ENCODE measurements at places on chromosomes 5 and 9. TPM values are rescaled to one million over a fixed set of nuclear protein-coding genes. Genes with fewer than 3 reads are reported as not detected.

MYOT gene
- 2.1 TPM for polyA plus RNA-seq

UAP1L1 gene
- polyA plus RNA-seq = 6.2 TPM

SHISAL2B gene
- not detected for polyA plus RNA-seq

CDKN2B-AS1 gene
- polyA plus RNA-seq = 8.7 TPM

WNT8A gene
- polyA plus RNA-seq = not detected

ROR2 gene
- polyA plus RNA-seq = 3.2 TPM

GKAP1 gene
- polyA plus RNA-seq = 14.0 TPM

- H3K27me3 ChIP-seq = no peaks in the 10 kb centered on the region
- DNase-seq = no peak
- H3K36me3 ChIP-seq = no peaks in the 10 kb centered on the region
- no peaks in the 10 kb centered on the region for H3K4me1 ChIP-seq
These were observed 30.7 kb downstream of the NRG2 start for GRCh38 chr5:140012443-140012842.

- H3K36me3 ChIP-seq = no peaks in the 10 kb centered on the region
- H3K4me3 ChIP-seq = no peak overlapping the region
- peak; percentile 31 for DNase-seq
- H3K27ac ChIP-seq = no peak overlapping the region
- no peaks in the 10 kb centered on the region for H3K27me3 ChIP-seq
These were observed 129.8 kb downstream of the FGF18 start for GRCh38 chr5:171549274-171549673.

DNA sequence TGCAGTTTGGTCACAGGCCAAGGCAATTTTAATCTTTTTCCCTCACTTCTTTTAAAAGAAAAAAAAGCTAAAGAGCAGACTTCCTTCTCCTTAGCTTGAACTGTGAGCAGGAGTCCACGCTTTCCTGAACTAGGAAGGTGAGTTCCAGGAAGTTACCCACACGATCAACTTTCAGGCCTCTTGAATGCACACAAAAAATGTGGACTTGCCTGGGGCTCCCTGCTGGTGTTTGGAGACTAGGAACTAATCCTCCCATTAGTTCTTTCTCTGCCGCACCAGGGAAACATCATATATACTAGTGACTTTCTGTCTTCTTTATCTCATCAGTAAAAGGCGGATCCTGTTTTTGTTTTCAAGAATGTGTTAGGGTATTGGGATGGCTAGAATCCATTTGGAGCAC lies 240.0 kb downstream of the GOLPH3 start:
- no peak overlapping the region for H3K27ac ChIP-seq
- no peak overlapping the region for H3K4me3 ChIP-seq
- no peaks in the 10 kb centered on the region for H3K27me3 ChIP-seq
- H3K4me1 ChIP-seq = no peaks in the 10 kb centered on the region
- no peaks in the 10 kb centered on the region for H3K36me3 ChIP-seq
- no peak for DNase-seq

DNA sequence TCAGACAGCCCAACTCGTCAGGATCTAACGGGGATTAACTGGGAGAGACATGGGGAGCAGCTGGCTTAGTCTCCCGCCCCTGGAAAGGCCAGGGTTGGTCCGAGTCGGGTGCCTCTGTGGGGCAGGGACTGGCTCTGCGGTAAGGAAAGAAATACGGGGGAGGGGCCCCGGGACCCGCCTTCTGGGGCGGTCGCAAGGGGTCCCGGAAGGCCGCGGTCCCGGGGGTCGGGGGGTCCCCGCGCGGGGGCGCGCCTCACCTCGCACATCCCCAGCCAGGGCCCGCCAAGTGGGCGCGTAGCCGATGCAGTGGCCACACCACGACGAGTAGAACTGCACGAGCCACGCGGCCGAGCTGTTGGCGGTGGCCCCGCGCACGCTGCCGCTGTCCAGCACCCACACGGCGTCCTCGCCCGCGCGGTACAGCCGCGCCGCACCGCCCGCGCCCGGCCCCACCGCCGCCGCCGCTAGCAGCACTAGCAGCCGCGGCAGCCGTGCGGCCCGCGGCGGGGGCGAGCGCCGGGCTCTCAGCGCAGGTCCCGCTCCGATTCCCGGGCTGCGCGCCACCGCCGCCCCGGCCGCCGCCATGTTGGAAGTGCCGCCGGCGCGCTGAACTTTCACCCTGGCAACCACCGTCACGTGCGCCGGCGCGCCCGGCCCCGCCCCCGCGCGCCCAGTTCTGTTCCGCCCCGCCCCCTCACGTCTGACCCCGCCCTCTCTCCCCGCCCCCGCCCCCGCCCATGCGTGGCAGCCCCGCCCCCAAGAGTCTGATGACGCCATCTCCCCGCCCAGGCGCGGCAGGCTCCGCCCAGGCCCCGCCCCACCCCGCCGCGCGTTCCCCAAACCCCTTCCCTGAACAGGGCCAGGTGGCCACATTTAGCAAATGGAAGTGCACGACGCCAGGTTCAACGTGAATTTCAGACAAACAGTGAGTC lies at the start of gene QSOX2:
Gene QSOX2, minus strand, starts transcription at position 594 of the 932 bp plus-strand sequence. Its CDS starts 9 bp downstream, at position 585.
- no peak within 1 kb of the TSS for H3K27ac ChIP-seq
- no peaks in the 10 kb centered on the region for H3K36me3 ChIP-seq

- H3K4me1 ChIP-seq = no peaks in the 10 kb centered on the region
- H3K27me3 ChIP-seq = no peaks in the 10 kb centered on the region
- H3K4me3 ChIP-seq = no peak overlapping the region
- no peak overlapping the region for H3K27ac ChIP-seq
These were observed 374.9 kb upstream of the CLINT1 start for GRCh38 chr5:158233735-158234322.

DNA sequence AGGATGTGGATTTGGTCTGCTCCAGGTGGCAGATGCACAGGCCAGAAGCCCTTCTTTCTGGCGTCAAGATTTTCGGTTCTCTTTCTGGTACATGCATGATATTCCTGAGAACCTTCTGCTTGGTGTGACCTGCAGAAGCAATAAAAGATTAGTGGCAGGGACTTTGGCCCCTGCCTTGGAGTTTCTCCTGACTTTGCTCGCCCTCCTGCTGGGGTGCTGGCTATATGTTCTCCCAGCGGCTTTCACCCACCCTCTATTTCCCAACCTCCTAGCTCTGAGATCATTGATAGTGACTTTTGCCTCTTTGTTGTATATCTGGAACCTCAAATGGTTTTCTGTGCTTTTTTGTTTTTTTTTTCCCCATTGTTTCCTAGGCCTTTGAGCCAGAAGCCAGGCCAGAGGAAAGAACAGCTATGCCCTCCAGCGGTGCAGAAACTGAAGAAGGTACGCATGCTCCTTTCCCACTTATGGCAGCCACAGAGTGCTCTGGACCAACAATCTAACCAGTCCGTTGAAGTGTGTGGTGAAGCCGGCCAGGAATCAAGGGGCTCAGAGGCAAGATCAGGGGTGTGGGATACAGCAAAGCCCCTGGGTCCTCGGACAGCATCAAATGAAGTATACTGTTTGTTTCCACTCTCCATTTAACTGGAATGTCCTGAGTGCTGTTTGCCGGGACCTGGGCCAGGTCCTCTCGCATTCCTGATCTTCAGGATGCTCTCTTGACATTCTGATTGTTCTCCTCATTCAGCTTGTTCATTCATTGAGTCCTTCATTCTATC lies 154.5 kb downstream of the ARHGEF28 start:
- peaks cover 18% of the 10 kb centered on the region for H3K4me1 ChIP-seq
- H3K27ac ChIP-seq = no peak overlapping the region
- no peak overlapping the region for H3K4me3 ChIP-seq
- peaks cover 2% of the 10 kb centered on the region for H3K36me3 ChIP-seq
- no peaks in the 10 kb centered on the region for H3K27me3 ChIP-seq

DNA sequence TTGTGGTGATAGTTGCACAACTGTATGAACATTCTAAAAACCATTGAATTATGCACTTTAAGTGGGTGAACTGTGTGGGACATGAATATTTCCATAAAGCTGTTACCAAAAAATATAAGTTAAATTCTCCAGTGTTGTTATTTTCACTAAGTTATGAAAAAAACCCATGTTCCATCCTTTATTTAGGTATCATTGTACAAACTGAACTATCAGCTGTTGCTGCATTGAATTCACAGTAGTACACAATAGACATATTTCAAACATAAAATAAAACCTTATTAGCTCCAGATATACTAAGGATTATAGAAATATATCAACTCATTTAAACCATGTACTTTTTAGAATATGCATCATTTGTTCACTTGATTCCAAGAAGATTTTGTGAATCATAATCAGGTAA lies 192.1 kb downstream of the COMMD10 start:
- no peaks in the 10 kb centered on the region for H3K36me3 ChIP-seq
- DNase-seq = no peak
- H3K4me3 ChIP-seq = no peak overlapping the region
- no peaks in the 10 kb centered on the region for H3K4me1 ChIP-seq
- no peaks in the 10 kb centered on the region for H3K27me3 ChIP-seq

GRCh38 chr5:158023266-158023665 lies 164.3 kb upstream of the CLINT1 start:
- DNase-seq = no peak
- no peaks in the 10 kb centered on the region for H3K36me3 ChIP-seq
- H3K27ac ChIP-seq = no peak overlapping the region
- no peaks in the 10 kb centered on the region for H3K27me3 ChIP-seq
- peaks cover 19% of the 10 kb centered on the region for H3K4me1 ChIP-seq

DNA sequence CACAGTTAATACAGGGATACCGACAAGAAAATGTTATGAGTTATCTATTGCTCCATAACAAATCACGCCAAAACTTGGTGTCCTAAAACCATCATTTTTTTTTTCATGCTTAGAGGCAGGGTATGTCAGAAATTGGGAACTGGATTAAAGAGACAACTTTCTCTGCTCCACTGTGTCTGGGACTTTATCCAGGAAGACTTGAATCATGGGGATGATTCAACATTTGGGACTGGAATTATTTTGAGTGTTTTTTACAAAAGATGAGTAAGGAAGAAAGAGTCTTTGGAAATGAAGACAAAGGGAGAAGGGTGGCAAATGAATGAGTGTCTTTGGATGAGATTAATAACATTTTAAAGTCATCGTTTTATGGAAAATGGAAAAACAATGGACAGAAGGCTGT lies 1883.7 kb upstream of the C9orf72 start:
- no peaks in the 10 kb centered on the region for H3K4me1 ChIP-seq
- no peak for DNase-seq
- H3K36me3 ChIP-seq = no peaks in the 10 kb centered on the region
- no peaks in the 10 kb centered on the region for H3K27me3 ChIP-seq
- no peak overlapping the region for H3K4me3 ChIP-seq
- no peak overlapping the region for H3K27ac ChIP-seq

DNA sequence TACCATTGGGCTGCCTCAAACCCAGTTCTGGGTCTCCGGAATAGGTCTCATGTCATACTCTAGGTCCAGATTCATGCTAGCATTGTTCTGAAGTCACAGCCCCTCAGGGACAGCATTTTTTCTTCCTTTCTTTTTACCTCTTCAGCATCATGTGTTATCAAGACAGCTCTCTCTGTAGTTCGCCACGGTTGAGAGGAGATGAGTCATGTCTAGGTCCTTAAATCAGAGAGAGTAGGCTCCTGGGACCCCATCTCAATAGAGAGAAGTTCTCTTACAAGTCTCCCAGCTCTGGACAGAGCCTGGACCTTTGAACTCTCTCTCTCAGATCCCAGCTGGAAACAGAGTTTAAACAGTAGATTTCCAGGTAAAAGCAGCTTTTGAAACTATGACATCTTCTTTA lies 332.4 kb upstream of the CD180 start:
- no peaks in the 10 kb centered on the region for H3K4me1 ChIP-seq
- no peak for DNase-seq
- H3K27me3 ChIP-seq = no peaks in the 10 kb centered on the region
- no peak overlapping the region for H3K27ac ChIP-seq
- H3K36me3 ChIP-seq = no peaks in the 10 kb centered on the region
- H3K4me3 ChIP-seq = no peak overlapping the region

DNA sequence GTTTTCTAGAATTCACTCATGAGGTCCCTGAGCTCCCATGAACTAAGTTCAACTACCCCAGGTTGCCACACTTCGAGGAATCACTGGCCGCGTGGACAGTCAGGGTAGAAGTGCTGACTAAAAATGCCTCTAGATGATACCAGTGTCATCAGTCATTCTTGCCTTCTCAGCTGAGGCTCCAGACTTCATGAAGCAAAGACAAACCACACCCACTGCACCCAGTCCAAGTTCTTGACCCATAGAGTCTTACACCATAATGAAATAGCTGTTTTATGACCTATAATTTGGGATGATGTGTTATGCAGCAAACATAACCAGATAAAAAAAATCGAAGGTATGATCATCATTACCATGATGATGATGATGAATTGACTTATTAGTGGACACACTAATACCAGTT lies 632.9 kb upstream of the TLE4 start:
- no peak overlapping the region for H3K27ac ChIP-seq
- no peak overlapping the region for H3K4me3 ChIP-seq
- no peaks in the 10 kb centered on the region for H3K27me3 ChIP-seq
- no peak for DNase-seq

GRCh38 chr9:3455094-3455493 lies 70.7 kb downstream of the RFX3 start:
- H3K4me1 ChIP-seq = no peaks in the 10 kb centered on the region
- DNase-seq = no peak
- no peak overlapping the region for H3K27ac ChIP-seq

DNA sequence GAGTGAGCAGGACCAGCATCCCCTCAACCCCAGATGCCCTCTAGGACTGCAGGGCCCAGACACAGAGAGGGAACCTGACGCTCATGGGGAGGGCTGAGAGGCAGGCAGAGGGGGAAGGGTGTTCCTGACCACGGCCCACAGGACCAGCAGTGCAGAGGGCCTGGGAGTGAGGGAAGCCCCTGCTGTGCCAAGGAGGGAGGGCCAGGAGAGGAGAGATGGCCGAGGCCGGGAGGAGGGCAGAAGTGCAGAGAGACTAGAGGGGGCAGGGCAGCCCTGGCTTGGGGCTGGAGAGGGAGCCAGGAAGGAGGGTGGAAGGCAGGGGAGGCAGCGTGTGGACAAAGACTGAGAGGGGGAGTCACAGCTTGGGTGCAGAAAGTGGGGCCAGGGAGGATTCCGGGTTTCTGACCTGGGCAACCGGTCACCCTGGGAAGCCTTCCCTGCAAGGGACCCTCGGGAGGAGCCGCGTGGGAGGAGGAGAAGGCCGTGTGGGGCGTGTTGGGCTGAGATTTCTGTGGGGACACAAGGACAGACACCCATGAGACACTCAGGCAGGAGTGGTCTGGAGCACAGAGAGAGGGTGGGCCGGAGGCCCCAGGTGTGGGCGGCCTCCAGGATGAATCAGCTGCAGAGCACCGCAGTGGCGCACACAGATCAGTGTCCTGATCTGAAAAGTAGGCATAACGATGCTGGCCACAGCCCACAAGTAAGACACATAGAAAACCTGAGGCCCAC lies 117.5 kb downstream of the ADAMTS2 start:
- DNase-seq = no peak
- H3K27ac ChIP-seq = no peak overlapping the region
- no peaks in the 10 kb centered on the region for H3K27me3 ChIP-seq

DNA sequence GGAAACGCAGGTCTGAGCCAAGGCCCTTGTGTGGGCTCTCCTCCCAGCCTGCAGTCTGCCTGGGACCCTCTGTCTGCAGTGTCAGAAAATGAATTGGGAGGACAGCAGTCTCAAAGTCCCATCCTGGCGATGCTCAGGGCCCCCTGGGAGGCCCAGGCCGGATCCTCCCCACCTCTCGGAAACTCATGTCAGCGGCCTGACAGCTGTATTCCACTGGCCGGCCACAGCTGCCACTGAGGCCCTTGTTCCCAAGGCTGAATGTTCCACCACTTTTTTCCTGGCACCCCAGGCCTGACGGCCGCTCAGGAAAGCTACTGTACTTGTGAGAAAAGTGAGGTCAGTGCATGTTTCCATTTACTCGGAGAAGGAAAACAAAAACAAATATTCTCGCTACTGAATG lies 180.0 kb downstream of the FGF18 start:
- H3K36me3 ChIP-seq = no peaks in the 10 kb centered on the region
- no peaks in the 10 kb centered on the region for H3K4me1 ChIP-seq
- DNase-seq = no peak
- no peaks in the 10 kb centered on the region for H3K27me3 ChIP-seq
- H3K27ac ChIP-seq = no peak overlapping the region

GRCh38 chr5:10747678-10748622 lies 13.1 kb downstream of the DAP start:
- peaks cover 10% of the 10 kb centered on the region for H3K4me1 ChIP-seq
- peaks cover 6% of the 10 kb centered on the region for H3K36me3 ChIP-seq
- no peak for DNase-seq

Data from small intestine (tissue), 16 donors.